Hair follicle dermal papilla cell (primary cell): ENCODE measurements at places on chromosomes 11 and 22. TPM values are rescaled to one million over a fixed set of nuclear protein-coding genes. Genes with fewer than 3 reads are reported as not detected.

The TST gene
- total RNA-seq: 23.4 and 24.0 TPM in 2 replicates

The CD3G gene
- total RNA-seq: not detected in 2 replicates

The NUP50 gene
- 29.5 and 59.9 TPM in 2 replicates for total RNA-seq

The OR10D3 gene
- not detected in 2 replicates for total RNA-seq

The CCDC89 gene
- 2.6 and 3.9 TPM in 2 replicates for total RNA-seq

The ELFN2 gene
- total RNA-seq: under 0.01 TPM in 1 of 2 replicates, not detected in the other

The OR6A2 gene
- 0.32 and 0.49 TPM in 2 replicates for total RNA-seq

The MMP11 gene
- total RNA-seq: 15.6 and 16.9 TPM in 2 replicates

The LMF2 gene
- total RNA-seq: 82.6 and 93.6 TPM in 2 replicates

The CRYBB2 gene
- not detected in 2 replicates for total RNA-seq

The RTL10 gene
- 38.8 and 40.0 TPM in 2 replicates for total RNA-seq

The EEF1G gene
- total RNA-seq: 1,028 and 1,088 TPM in 2 replicates

The OR9Q2 gene
- total RNA-seq: not detected in 2 replicates

The SCUBE1 gene
- under 0.01 TPM in 1 of 2 replicates, not detected in the other for total RNA-seq

The MS4A8 gene
- total RNA-seq: not detected in 2 replicates

The THY1 gene
- total RNA-seq: 344 and 455 TPM in 2 replicates

The GLYATL2 gene
- 2.8 and 3.0 TPM in 2 replicates for total RNA-seq

The ESAM gene
- 0.61 TPM in 1 of 2 replicates, not detected in the other for total RNA-seq

The C1QTNF5 gene
- 28.6 and 30.8 TPM in 2 replicates for total RNA-seq

The CARD18 gene
- not detected in 2 replicates for total RNA-seq

The NFRKB gene
- 27.7 and 28.1 TPM in 2 replicates for total RNA-seq

The POTEH gene
- not detected in 2 replicates for total RNA-seq

The OOSP1 gene
- total RNA-seq: not detected in 2 replicates

The TRABD gene
- 22.5 and 23.2 TPM in 2 replicates for total RNA-seq
